ENCODE measurements at places on chromosomes 6 and 20.

DNA sequence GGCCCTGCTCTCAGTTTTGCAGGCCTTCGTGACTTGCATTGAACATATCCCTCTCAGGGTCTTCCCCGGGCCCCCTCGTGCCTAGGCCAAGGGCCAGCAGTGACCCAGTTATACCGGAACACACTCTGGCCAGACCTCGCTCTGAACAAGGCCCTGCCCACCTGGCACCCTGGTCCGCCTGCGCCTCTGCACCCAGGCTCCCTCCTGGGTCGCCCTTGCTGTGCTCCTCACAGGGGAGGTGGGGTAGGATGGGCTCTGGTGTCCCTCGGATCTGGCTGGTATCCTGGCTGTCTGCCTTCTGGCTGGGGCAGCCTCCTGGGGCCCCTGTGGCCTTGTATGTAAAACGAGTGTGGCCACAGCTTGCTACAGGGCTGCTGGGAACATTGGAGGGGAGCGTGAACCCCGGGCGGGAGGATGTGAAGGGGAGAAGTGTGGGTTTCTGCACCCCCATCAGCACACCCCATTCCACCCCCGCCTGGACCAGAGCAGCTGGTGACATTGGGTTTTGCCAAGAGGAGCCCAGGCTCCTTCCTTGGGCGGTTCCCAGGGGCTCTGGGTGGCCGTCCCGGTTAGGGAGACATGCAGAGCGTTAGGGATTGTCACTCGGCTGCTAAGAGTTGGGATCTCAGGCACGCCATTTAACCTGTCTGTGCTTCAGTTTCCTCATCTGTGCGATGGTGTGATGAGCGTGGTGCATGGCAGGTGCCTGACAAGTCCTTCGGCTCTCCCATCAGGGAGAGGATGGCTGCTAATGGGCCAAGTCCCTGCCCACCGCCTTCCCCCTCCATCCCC, 17.5 kb downstream of the SRC start:
- DNase-seq = no peak

DNA sequence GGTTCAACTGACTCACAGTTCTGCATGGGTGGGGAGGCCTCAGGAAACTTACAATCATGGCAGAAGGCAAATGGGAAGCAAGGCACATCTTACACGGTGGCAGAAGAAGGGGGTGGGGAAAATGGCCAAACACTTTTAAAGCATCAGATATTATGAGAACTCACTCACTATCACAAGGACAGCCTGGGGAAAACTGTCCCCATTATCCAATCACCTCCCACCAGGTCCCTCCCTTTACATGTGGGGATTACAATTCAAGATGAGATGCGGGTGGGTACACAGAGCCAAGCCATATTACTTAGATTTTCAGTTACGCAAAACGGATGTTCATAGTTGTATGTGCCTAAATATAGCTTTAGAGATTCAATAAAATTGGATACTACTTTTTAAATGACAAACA, 25.6 kb downstream of the CYP39A1 start:
- DNase-seq = no peak

- no peak for DNase-seq
Measured at GRCh38 chr6:137341681-137342195, 122.6 kb upstream of the IFNGR1 start.

GRCh38 chr6:130946076-130946475, 117.0 kb downstream of the EPB41L2 start:
- no peak for DNase-seq

DNA sequence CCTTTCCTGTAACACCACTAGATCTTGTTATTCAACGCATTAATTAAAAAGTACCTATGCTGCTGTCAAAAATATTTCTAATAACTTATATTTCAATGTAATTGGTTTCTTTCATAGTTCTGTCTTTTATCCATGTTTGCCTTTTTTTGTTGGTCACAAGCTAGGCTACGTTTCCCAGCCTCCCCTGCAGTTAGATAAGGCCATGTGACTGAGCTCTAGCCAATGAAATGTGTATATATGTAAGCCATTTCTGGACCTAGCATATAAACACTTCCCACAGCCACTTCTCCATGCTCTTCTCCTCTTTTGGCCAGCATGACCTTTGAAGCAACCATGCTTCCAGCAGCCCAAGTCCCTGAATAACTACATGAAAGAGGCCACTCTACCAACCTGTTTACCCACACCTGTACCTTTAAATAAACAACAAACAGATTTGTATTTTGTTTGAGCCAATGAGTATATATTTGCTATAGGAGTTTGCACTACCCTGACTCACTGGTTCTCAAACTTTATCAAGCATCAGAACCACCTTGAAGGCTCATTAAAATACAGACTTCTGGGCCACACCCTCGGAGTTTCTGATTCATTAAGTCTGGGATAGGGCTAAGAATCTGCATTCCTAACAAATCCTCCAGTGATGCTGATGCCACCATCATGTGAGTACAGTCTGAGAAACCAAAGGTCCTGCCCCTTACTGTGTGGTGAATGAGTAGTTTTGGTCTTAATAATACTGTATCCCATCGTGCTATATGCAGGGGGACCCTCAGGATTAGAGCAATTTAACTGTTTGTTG, 45.6 kb upstream of the BEND6 start:
- peak; percentile 44 for DNase-seq

DNA sequence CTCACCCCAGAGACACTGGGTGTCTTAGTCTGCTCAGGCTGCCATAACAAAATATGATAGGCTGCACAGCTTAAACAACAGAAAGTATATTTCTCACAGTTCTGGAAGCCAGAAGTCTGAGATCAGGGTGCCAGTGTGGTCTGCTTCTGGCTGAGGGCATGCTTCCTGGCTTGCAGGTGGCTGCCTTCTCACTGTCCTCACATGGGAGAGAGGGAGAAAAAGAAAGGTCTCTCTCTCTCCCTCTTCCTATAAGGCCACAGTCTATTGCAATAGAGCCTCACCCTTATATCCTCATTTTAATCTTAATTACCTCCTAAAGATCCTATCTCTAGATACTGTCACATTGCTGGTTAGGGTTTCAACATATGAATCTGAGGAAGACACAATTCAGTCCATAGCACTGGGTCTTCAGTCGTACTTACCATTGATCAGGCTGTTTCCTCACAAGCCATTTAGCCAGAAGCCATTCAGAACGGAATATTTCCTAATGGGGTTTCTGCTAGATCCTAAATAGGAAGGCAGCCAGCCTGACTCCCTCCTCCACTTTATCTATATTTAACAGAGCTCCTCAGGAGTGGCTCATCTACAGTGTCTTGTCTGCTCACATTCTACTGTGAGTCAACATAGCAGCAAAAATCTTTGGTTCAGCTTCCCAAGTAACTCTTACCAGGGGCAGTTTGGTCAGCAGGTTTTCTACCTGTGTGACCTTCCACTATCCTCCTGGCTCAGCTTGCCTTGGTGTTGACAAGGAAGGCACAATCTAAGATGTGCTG, 42.2 kb downstream of the CD164 start:
- DNase-seq = no peak

- no peak for DNase-seq
Measured at GRCh38 chr6:79525272-79526100, 11.7 kb downstream of the LCA5 start.

GRCh38 chr20:9114709-9115108, 45.8 kb downstream of the PLCB4 start:
- no peak for DNase-seq

GRCh38 chr20:13285408-13285807, 64.3 kb downstream of the ISM1 start:
- no peak for DNase-seq

DNA sequence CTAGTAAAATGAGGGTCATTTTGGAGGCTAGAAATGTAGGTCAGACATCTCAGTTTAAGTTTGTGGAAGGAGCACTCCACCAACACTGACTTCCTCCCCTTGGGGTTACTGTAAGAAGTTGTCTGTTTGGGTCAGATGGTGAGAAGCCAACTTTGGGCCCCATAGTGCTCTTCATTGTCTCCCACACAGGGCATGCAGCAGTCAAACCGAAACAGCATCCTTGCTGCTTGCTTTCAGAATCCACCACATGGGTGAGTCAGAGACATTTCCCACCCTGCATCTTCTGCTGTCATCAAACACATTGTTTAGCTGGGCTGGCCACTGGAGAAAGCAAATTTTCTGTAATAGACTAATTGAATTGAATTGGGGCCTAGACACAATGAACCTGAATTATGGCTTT, 16.8 kb downstream of the IL17F start:
- no peak for DNase-seq

GRCh38 chr20:53413186-53413631, 180.4 kb downstream of the ZNF217 start:
- no peak for DNase-seq

GRCh38 chr20:45965169-45966002, 6.6 kb downstream of the ZNF335 start:
- no peak for DNase-seq

DNA sequence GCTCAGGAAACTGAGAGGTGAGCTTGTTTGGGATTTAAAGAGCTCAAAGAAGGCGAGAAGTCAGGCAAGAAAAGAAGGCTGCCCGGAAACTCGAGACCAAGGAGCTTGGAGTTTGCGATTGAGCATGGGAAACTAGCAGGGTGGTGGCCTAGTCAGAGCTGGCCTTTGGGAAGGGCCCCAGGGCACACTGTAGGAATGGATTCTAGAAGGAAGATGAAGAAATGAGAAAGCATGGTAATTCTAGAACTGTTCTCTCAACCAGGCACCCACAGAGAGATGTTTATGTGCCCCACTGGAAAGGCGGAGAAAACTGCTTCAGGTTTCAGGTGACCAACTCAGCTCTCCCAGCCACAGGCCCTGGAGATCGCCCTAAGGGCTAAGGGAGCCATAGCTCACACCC, 126.2 kb downstream of the FOXO3 start:
- DNase-seq = no peak

DNA sequence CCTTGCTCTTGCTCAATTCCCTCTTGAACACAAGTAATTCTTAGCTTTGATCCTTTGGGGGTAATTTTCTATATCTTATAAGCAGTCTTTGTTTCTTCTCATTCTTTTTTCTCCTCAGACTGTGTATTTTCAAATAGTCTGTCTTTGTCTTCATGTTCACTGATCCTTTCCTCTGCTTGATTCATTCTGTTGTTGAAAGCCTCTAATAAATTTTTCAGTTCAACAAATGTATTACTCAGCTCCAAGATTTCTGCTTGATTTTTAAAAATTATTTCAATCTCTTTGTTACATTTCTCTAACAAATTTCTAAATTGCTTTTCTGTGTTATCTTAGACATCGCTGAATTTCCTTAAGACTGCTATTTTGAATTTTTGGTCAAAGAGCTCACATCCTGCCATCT, 11.5 kb downstream of the RSPH3 start:
- no peak for DNase-seq

DNA sequence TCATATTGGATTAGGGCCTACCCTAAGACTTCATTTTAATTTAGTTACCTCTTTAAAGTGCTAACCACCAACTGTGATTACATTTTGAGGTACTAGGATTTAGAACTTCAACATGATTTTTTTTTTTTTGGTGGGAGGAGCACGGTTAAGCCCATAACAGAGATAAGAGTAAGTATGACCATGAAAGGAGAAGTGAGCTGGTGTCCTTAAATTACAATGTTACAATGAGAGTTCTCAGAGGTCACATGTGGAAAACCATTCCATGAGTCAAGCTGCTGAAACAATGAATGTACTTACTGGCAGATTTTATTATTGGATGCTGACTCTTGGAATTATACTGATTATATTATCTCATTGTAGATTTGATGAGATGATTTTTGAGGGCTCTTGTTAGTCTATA, 779.3 kb upstream of the CITED2 start:
- DNase-seq = no peak

GRCh38 chr6:34125939-34126338, 19.9 kb downstream of the GRM4 start:
- no peak for DNase-seq

DNA sequence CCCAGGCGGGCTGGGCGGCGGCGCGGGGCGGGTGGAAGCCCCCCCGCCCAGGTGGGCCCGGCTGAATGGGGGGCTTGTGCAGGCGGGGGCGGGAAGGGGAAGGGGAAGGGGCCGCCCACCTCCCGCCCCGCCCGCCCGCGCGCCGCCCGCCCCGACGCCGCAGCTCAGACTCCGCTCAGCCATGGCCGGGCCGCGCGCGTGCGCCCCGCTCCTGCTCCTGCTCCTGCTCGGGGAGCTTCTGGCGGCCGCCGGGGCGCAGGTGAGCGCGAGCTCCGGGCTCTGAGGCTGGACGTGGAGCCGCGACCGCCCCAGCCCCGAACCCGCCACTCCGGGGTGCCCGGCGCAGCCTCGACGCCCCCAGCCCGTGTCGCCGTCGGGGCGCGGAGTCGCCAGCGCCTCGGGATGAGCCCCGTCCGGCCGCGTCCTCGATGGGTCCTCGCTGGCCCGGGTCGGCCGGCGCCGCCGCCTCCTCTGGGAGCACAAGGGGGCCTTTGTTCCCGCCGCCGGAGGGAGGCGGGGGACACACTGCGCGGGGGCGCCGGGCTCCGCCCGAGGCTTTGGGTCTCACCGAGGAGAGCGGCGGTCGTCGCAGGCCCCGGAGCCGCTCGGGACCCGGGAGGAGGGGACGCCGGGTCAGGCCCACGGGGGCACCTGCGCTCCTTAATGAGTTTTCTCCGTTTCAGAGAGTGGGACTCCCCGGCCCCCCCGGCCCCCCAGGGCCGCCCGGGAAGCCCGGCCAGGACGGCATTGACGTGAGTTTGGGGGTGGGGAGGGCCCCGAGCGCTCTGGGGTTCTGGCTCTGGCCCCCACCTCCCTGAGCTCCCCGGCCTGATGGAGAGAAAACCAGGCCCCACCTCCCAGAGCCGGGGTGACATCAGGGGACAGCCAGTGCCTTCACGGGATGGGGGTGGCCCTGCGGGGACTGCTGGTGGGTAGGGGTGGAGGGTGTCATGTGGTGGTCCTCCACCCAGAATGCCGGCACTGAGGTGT, at the start of gene COL9A3:
TSS of gene COL9A3 (plus strand) at position 167 of the 990 bp plus-strand sequence. CDS start at position 182, 15 bp downstream.
- DNase-seq = no peak

GRCh38 chr6:163695414-163695864, 280.9 kb downstream of the QKI start:
- DNase-seq = no peak

GRCh38 chr6:24861934-24862333, 63.2 kb upstream of the ARMH2 start:
- DNase-seq = no peak

- no peak for DNase-seq
Measured at GRCh38 chr20:19301843-19302242, 89.4 kb downstream of the SLC24A3 start.

DNA sequence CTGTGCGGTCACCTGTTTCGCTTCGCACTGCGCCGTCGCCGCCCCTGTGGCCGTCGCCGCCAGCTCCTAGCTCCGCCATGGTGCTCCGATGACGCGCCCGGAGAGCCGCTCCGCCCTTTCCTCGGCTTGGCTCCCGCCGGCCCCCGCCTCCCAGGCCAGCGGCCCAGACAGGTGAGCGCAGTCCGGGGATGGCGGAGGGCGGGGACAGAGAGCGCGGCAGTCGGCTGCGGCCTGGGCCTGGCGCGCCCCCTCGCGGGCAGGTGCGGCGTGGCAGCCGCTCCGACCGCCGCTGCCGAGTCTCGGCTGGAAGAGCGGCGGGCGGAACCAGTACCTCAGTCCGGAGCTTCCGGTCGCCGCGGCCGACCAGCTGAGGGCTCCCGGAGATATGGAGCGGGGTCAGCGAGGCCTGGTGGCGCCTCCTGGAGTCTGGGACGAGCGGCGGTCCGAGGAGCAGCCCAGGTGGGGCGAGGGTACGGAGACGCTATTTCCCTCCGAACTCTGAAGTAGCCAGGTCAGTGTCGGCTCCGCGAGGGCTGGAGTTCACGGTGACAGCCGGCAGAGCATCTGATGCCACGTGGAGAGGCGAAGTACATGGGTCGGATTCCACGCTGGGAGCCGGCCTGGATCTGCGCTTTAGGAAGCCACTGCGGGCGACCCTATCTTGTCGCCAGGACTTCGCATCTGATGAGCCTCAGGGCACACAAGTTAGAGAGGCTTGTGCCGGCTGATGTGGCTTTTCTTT, at the start of gene MAP7:
TSS of gene MAP7 (minus strand) at position 93 of the 742 bp plus-strand sequence. CDS start at position 79, 14 bp downstream.
- DNase-seq = no peak

- DNase-seq = peak; percentile 22
Measured at GRCh38 chr6:44105993-44106740, 21.1 kb downstream of the MRPL14 start.

- no peak for DNase-seq
Measured at GRCh38 chr20:23370873-23371272, 8.9 kb downstream of the GZF1 start.

Measured in HFFc6 (cell line).